ENCODE measurements at places on chromosomes 5 and 9.

DNA sequence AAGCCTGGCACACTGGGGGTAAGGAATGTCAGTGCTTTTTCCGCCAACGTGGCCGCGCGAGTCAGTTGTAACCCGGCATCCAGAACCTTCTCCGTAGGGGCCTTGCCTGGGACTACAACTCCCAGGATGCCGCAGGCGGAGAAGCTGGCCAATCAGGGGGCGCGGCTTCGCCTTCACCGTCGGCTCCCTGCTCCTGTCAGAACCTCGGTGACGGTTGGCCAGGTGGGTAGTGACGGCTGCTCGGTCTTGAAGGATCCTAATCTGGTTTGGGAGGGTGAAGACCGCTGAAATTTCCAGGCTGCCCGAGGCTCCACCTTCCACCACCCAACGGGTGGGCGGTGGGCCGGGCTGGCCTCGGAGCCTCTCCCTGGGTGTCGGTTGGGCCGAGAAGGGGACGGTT is at the start of gene C5orf58:
Gene C5orf58 (plus strand): TSS at position 200 of the 400 bp plus-strand sequence. CDS start 1,992 bp downstream, outside the sequence.
- no peak for DNase-seq

DNA sequence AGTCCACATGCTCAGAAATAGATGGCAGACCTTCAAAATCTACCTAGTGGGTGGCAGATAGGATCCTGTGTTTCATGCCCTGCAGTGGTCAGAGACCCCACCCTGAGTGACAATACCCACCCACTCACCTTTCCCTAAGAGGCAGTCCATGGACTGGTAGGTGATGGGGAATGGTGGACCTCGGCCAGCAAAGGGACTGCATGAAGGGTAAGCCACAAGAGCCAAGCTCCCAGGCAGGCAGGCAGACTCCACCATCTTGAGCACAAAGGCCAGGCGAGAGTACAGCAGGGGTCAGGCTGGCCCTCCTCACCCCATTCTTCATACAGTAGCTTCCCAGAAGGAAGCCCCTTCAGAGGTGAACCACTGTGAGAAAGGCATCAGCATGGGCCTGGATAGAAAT is 78.4 kb downstream of the SYK start:
- DNase-seq = no peak

DNA sequence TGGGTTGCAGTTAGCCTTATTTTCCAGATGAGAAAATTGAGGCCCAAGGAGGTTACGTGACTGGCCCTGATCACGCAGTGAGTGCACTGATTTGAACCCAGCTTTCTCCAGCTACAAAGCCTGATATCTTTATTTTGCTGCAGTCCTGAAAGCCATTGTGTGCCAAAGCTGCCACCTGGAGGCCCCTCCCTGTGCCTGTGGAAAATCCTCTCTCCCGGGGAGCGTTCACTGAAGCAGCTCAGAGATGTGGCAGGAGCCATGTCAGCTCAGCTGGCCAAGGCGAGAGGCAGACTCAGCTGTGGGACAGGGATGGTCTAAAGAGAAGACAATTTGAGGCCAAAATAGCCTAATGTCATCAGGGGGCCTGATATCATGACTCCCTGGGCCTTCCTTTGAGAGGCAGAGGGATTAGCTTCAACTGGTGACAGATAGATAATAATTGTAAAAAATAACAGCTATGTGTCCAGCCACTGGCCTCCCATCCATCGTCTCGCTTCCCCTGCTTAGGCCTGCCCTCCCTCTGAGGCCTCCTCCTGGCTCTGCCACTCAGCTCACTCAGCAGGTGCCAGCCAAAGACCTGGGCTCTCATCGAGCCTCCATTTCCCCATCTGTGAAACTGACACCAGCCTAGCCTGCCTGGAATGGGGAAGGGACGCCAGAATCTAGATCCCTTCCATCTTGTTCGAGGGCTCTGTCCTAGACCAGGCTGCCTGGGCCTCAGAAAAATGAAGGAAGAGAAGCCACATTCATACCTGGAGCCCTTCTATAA is 74.3 kb upstream of the GGTA1 start:
- peak; percentile 83 for DNase-seq

DNA sequence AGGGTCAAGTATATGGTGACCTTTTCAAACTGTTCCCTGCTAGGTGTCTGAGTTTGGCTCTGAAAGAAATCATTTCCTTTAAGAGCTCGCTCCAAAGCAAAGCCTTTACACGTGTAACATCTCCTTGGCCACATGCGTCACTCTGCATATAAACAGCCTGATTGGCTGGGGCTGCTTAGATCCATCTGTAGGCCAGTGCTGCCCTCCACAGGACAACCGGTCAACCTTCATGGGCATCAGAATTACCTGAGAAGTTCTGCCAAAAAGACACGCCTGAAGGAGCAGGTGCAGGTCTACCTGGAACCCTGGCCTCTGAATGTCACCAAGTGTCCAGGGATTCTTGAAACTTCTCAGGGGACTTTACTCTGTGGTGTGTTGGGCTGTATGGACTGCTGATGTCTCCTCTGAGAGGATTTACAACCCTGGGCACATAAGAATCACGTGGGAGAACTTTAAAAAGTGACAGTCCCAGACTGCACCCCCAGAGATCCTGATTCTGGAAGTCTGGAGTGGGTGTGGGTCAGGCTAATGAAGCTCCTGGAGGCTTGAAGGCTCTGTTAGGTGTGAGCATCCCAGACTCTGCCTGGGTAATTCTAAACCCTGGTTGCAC is 497.6 kb downstream of the GADD45G start:
- peak; percentile 95 for DNase-seq
